Pericardium fibroblast (primary cell): ENCODE measurements at places on chromosomes 7 and 10. TPM values are rescaled to one million over a fixed set of nuclear protein-coding genes. Genes with fewer than 3 reads are reported as not detected.

CALCR gene
- not detected in 2 replicates for total RNA-seq

CCDC3 gene
- 2.4 and 2.9 TPM in 2 replicates for total RNA-seq

LBX1 gene
- under 0.01 TPM in 1 of 2 replicates, not detected in the other for total RNA-seq

PLA2G12B gene
- total RNA-seq, result not detected in 2 replicates

CPA2 gene
- not detected in 2 replicates for total RNA-seq

TRPV5 gene
- total RNA-seq, result not detected in 2 replicates

AKR1C4 gene
- total RNA-seq, result not detected in 2 replicates

LIPF gene
- total RNA-seq, result not detected in 2 replicates

AFAP1L2 gene
- 0.51 and 7.5 TPM in 2 replicates for total RNA-seq

HNRNPA2B1 gene
- 109 and 128 TPM in 2 replicates for total RNA-seq

PGAM2 gene
- 0.26 and 0.47 TPM in 2 replicates for total RNA-seq

SP8 gene
- total RNA-seq, result not detected in 2 replicates

KLHDC10 gene
- 13.8 and 15.8 TPM in 2 replicates for total RNA-seq

TCAF2 gene
- total RNA-seq, result 1.8 and 3.4 TPM in 2 replicates

TMEM178B gene
- under 0.01 TPM in 2 replicates for total RNA-seq
